ENCODE measurements at places on chromosomes 3 and 15.
A peak's percentile ranks its signal among the peaks of the same experiment; 100 is the strongest.

DNA sequence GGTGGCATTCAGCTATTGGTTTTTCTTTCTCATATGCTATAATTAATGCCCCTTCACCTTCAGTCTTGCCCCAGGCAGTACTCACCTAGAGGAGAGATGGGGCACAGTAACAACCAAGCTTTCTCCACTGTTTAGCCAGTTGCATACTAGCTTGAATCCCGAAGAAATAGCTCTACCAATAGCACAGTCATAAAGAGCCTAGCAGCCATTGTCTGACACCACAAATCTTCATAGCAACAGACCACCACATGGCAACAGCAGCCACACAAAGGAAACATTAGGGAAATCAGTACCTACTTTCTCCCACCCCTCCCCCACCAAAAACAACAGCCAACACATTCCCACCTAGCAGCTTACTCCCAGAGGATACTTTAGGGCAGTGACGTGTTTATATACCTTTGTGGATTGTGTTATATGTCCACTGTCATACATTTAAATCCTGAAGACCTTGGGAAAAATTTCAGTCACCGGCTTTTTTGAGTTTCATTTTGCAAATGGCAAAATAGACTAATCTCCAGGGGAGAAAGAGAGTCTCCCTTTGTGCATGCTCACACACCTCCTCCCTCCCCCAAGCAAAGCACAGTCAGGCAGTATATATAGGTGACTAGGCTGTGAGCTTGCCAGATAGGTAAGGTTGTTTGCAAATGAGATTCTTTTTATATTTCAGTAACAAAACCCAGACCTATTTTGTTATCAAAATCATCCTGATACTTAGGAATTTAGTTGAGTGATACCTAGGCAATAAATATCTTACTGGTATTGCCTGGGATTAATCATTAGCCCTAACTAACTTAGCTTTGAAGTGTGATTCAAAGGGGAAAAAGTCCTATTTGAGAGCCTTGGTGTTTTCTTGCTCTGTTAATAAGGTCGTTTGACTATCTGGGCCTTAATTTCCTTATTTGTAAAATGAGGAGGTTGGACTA is 140.6 kb downstream of the RBPMS2 start:
- peak; percentile 59 for DNase-seq

DNA sequence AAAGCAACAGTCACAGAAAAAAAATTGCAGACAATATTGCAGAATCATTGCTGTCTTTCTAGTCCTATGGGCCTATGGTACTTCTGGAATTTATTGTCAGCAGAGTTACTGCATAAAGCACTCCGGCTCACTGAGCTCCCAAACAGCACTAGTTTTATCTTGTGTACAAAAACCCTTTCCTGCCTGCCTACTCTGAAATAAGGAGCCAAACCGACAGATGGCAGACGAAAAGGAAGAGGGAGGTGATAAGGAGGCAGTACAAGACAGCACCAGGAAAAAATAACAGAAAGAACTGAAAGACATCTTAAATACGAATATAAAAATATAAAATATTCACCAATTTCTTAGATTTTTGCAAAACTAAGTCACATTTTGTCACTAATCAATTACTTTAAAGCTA is 15.6 kb downstream of the HERC1 start:
- DNase-seq: no peak

GRCh38 chr3:128346562-128346961 is 120.1 kb downstream of the DNAJB8 start:
- no peak for DNase-seq

DNA sequence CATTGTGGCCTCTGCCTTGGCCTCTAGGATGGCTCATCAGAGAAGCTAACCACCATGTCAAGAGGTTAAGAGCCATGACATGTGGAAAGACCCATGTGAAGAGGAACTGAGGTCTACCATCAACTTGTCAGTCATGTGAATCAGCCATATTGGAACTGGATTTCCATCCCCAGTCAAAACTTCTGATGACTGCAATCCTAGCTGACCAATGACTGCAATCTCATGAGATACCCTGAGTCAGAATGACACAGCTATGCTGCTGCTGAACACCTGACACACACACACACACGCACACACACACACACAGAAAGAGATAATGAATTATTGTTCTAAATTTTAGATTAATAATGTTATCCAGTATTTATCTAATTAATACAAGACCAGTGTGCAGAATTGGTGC is 337.5 kb upstream of the LMCD1 start:
- no peak for DNase-seq

Measured in ecto neural progenitor cell (in vitro differentiated cells).